ENCODE measurements at places on chromosomes 7 and 10. TPM values are rescaled to one million over a fixed set of nuclear protein-coding genes. Genes with fewer than 3 reads are reported as not detected.

The LBX1 gene
- total RNA-seq, result not detected

The NUTM2E gene
- 0.46 TPM for total RNA-seq

The GUSB gene
- 15.7 TPM for total RNA-seq

The CTAGE4 gene
- total RNA-seq, result 1.2 TPM

The POLR3A gene
- 39.2 TPM for total RNA-seq

The ZNF438 gene
- 4.2 TPM for total RNA-seq

The CRPPA gene
- 11.8 TPM for total RNA-seq

The GRID2IP gene
- total RNA-seq, result 2.1 TPM

The SAMD8 gene
- 92.3 TPM for total RNA-seq

The TAS2R4 gene
- total RNA-seq, result 4.4 TPM

The ICA1 gene
- 64.4 TPM for total RNA-seq

The ADRB1 gene
- 7.6 TPM for total RNA-seq

The RET gene
- total RNA-seq, result 11.3 TPM

The GPR15LG gene
- total RNA-seq, result not detected

The PRSS2 gene
- not detected for total RNA-seq

The CCL24 gene
- not detected for total RNA-seq

The DENND2A gene
- 43.8 TPM for total RNA-seq

The ANKRD2 gene
- total RNA-seq, result 0.46 TPM

The ZNF853 gene
- total RNA-seq, result 28.8 TPM

The OGDH gene
- 60.9 TPM for total RNA-seq

The SUN3 gene
- total RNA-seq, result 0.69 TPM

The HYAL4 gene
- not detected for total RNA-seq

The TCERG1L gene
- 9.0 TPM for total RNA-seq

The SLC39A12 gene
- 20.1 TPM for total RNA-seq

The HDAC9 gene
- 68.3 TPM for total RNA-seq

The KCNIP2 gene
- 17.1 TPM for total RNA-seq

The PHYH gene
- 23.3 TPM for total RNA-seq

The TMEM229A gene
- 4.6 TPM for total RNA-seq

The WEE2 gene
- 0.23 TPM for total RNA-seq

The SPDYE16 gene
- 0.23 TPM for total RNA-seq

The GJD4 gene
- total RNA-seq, result 0.23 TPM

The GIGYF1 gene
- total RNA-seq, result 16.4 TPM

The OR2A42 gene
- total RNA-seq, result under 0.01 TPM

The CALHM1 gene
- total RNA-seq, result 0.23 TPM

The RARRES2 gene
- 10.8 TPM for total RNA-seq

The PON3 gene
- total RNA-seq, result 0.92 TPM

The OR2F1 gene
- total RNA-seq, result not detected

The CHAT gene
- total RNA-seq, result 2.3 TPM

The DBF4 gene
- 14.8 TPM for total RNA-seq

The COL1A2 gene
- 116 TPM for total RNA-seq

The PAPOLB gene
- total RNA-seq, result 1.8 TPM

The PLEKHS1 gene
- total RNA-seq, result not detected

The CPED1 gene
- 4.4 TPM for total RNA-seq

The UPK3BL1 gene
- total RNA-seq, result 28.8 TPM

The GRB10 gene
- total RNA-seq, result 80.3 TPM

The LIPK gene
- not detected for total RNA-seq

The GNGT1 gene
- not detected for total RNA-seq

The TEX47 gene
- not detected for total RNA-seq

The CALCR gene
- total RNA-seq, result 5.1 TPM

The ANKRD22 gene
- total RNA-seq, result 0.46 TPM

The LCOR gene
- 70.6 TPM for total RNA-seq

The GIMAP7 gene
- 3.7 TPM for total RNA-seq

The PVRIG gene
- total RNA-seq, result not detected

Data from diencephalon (tissue), 1 donor.